ENCODE measurements at places on chromosomes 3 and 15.

DNA sequence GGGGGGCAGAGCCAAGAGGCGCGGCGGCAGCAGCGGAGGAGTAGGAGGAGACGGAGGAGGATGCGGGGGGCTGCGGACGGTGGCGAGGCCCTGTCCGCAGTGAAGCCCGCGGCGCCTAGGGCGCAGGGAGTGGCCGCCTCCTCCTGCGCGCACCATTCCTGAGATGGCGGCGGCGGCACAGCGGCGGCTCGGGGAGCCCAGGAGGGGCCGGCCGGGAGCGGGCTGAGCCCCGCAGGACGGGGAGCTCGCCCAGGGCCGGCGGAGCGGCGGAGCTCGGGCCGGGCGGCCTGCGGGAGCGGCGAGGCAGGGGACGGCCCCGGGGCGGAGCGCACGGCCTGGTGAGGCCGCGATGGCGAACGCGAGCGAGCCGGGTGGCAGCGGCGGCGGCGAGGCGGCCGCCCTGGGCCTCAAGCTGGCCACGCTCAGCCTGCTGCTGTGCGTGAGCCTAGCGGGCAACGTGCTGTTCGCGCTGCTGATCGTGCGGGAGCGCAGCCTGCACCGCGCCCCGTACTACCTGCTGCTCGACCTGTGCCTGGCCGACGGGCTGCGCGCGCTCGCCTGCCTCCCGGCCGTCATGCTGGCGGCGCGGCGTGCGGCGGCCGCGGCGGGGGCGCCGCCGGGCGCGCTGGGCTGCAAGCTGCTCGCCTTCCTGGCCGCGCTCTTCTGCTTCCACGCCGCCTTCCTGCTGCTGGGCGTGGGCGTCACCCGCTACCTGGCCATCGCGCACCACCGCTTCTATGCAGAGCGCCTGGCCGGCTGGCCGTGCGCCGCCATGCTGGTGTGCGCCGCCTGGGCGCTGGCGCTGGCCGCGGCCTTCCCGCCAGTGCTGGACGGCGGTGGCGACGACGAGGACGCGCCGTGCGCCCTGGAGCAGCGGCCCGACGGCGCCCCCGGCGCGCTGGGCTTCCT is at the start of gene GPR27:
Gene GPR27, plus strand, starts transcription at position 155 of the 909 bp plus-strand sequence. Its CDS starts 195 bp downstream, at position 350.
- no peak for DNase-seq

DNA sequence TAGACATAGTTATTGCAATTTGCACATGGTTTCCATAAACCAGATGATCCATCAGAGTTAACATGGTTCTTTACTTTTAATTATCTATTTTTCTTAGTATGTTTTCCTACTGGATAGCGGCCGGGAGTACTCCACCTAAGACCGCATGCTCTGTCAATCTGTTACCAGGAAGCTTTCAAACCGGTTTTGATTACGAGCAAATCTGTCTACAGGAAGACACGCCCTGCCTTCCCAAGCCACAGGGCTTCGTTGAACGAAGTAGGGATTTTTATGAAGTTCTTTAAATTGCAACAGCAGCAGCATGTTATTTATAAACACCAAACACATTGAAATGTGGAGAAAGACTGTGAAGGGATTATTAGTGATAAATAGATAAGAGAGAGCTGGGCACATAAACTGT is 283.3 kb upstream of the ROBO2 start:
- no peak for DNase-seq

- no peak for DNase-seq
Measured at GRCh38 chr3:71940486-71940885, 155.5 kb upstream of the PROK2 start.

GRCh38 chr3:177141471-177141870 is 55.8 kb downstream of the TBL1XR1 start:
- DNase-seq = no peak

GRCh38 chr15:81723701-81724100 is 322.1 kb downstream of the MEX3B start:
- no peak for DNase-seq

DNA sequence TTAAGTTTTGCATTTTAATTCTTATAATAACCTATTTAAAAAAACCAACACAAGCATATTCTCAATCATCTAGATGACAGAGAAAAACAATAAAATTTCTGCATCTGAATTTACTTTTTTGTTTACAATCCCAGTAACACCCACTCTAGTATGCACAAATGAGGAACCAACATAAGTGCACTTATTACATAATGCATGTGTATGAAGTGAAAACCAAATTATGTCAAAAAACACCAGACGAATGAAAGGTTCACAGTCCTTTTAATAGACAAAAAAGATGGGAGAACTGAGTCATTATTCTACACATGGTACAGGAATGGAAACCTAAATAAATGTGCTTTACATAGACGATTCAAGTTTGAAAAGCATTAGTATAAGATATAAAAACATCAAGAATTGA is 91.7 kb downstream of the NR1I2 start:
- DNase-seq = no peak

DNA sequence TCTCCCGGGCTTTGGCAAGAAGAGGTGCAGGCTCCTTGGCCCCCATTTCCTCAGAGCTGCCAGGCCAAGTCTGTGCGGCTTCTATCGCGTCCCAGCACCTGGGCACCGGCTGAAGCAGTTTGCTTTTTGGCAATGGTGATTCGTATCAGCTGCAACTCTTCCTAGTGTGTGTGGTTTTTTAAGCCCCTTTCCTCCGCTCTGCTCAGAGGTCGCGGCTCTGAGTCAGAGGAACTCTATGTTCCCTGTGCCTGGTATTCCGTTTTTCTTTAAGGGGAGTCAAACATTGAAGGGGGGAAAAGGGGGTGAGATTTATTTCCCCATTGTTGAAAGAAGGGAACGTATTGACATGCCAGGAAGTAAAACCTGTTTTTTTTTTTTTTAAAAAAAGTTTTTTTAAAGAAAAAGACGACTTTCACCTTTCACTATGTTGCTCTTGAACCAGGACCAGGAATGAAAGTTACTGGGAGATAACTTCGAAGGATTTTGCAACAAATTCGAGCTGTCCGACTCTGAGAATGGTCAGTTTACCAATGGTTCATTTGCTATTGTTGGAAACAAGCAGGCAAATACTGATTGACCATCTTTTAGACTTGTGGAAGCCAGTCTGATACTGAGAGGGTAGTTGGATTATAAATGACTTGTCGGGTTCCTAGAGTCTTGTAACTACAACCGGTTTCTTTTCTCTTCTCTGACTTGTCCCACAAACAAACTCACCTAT is 1.1 kb downstream of the ARMC8 start:
- peak; percentile 66 for DNase-seq

DNA sequence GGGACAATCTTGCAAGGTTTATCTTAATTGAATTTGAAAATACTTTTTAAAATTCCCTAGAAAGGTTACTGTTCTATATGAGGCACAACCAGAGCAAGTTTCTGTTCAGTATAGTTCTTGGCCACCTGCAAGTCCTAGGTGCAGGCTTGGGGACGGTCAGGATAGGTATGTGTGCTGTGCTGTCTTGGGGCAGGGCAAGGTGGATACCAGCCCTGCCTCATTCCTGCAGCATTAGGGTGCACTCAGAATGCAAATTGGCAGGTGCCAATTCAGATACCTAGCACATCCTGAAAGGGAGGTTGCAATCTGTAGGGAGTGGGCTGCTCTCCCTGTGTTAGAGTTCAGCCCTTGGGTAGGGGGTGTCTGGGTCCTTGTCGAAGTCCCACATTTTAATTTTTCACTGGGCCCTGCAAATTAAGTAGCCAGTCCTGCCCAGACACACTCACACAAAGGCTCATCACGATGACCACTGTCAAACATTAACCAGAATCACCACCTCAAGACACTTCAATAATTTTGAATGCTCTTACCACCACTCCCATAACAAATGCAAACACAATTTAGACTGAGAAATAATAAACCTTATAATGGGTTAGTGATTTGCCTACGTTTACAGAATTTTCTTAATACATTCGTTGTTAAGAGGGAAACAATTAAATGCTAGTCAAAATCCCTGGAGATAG is 838.0 kb upstream of the NR2F2 start:
- DNase-seq = no peak

- DNase-seq = no peak
Measured at GRCh38 chr3:179229177-179229576, 21.7 kb downstream of the KCNMB3 start.

GRCh38 chr3:73681610-73682009 is 56.9 kb upstream of the PDZRN3 start:
- DNase-seq = no peak

DNA sequence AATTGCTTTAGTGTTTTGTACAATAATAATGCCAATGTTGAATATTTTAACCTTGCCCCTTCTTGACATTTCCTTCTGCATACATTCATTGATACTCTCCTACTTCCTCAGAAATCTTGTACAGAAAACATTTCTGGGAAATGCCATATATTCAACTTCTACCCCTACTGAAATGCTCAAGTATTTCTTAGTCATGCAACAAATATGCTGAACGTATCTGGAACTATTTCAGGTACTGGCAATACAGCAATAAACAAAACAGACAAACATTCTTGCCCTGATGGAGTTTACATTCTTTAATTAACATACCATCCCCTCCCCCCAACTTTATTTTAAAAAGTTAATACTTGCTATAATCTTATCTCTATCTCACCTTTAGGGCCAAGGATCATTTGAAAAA is 147.2 kb downstream of the STAG1 start:
- no peak for DNase-seq

DNA sequence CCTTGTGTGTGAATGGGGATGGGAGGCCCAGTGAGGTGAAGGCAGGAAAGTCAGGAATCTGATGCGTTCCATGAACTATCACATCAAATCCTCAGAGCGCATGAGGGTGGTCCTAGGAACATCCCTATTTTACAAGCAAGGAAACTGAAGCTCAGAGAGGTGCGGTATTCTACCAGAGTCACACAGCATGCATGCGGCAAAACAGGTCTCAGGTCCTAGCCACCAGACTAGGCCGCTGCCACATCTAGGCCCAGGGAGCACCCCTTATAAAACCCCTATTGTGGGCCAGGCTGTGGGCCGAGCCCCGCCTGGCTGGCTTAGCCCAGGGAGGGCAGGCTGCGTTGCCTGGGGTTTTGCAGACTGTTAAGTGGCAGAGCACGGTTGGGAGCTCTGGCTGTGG is 17.9 kb upstream of the GRIP2 start:
- no peak for DNase-seq

- DNase-seq = peak; percentile 80
Measured at GRCh38 chr3:45816544-45816943, 20.2 kb upstream of the SLC6A20 start.

- DNase-seq = no peak
Measured at GRCh38 chr3:158569794-158570193, 1.2 kb upstream of the MLF1 start.

DNA sequence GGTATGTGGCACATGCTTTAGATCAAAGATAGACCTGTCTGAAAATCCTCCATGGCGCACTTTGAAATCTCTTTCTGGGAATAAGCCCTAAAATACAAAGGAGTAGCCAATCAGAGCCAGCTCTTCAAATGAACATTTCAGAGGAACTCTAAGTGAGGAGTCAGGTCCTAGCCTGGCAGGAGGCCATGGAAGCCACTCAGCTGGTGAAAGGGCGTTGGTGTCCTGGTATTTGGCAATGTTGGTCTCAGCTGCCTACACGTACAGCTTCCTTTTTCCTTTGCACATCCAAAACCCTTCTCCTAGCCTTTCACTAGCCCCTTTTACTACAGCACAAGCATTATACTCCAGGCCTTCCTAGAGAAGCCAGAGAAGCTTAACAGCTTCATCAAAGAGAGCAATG is 5.5 kb downstream of the WDR73 start:
- peak; percentile 77 for DNase-seq

- DNase-seq = no peak
Measured at GRCh38 chr3:77530870-77531269, 491.0 kb downstream of the ROBO2 start.

DNA sequence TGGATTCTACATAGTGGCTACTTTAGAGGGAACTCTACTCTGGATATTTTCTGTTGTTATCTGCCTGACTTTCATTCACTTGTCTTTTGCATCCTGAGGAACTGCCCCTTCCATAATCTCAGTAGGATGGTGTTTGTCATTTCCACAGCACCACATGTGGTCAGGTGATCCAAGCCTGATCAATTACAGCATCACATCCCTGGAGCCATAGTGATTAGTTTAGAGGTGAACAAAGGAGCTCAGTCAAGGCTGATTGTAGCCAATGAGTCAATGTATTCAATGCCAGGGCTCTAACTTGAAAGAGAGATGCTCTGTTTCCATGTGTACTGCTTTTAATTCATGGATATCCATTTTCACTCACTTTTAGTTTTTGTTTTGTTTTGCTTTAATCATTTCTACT is 478.7 kb upstream of the ADAMTS9 start:
- no peak for DNase-seq

- no peak for DNase-seq
Measured at GRCh38 chr15:80923668-80924067, 66.0 kb downstream of the MESD start.

DNA sequence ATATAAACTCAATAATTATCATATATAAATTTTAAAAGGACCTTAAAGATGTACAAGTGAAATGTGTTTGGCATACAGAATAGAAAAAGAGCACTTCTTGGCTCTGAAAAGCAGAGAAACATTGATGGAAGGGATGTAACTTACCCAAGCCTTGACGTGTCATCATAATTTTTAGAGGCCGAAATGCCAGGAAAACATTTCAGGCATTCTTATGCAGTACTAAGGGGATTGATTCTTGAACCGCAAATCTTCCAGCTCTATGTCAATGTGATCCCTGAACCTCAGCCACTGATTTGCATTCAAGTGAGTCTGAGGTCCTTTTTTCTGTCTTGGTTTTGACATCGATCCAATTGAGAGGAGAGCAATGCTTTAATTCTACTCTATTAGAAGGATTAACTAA is 97.8 kb downstream of the CLDN1 start:
- no peak for DNase-seq

DNA sequence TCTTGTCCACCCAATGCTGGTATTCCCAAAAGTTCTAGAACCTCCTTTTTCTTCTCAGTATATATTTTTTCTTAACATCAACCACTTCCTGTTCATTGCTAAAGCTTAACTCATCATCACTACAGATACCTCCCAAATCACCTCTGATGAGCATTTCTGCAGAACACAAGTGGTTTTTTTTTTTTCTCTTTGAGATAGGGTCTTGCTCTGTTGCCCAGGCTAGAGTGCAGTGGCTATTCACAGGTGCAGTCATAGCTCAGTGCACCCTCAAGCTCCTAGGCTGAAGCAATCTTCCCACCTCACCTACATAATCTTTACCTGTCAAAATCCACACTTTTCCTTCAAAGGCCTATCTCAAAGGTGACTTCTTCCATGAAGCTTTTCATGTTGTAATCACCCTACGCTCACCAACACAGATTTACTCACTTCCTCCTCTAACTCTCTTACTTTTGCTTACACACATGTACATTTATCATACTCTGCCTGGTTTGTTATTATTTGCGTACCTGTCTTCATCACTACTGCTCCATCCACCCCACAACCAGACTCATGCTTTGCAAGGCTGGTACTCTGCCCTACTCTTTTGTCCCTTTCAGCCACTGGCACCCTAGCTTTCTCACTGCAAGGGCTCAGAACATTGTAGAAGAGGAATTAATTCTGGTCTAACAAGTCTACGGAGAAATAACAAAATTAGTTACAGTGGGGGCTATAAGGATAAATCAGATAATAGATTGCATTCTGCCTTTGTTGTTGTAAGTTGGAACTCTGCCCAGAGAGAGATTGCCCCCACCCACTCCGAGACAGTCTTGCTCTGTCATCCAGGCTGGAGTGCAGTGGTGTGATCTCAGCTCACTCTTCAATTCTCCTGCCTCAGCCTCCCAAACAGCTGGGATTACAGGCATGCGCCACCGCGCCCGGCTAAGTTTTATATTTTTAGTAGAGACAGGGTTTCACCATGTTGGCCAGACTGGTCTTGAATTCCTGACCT is 27.5 kb downstream of the HERC1 start:
- no peak for DNase-seq
